Activated T-cell treated with anti-CD3 and anti-CD28 coated beads for 48 hours (primary cell): ENCODE measurements at places on chromosomes 1 and 21.

DNA sequence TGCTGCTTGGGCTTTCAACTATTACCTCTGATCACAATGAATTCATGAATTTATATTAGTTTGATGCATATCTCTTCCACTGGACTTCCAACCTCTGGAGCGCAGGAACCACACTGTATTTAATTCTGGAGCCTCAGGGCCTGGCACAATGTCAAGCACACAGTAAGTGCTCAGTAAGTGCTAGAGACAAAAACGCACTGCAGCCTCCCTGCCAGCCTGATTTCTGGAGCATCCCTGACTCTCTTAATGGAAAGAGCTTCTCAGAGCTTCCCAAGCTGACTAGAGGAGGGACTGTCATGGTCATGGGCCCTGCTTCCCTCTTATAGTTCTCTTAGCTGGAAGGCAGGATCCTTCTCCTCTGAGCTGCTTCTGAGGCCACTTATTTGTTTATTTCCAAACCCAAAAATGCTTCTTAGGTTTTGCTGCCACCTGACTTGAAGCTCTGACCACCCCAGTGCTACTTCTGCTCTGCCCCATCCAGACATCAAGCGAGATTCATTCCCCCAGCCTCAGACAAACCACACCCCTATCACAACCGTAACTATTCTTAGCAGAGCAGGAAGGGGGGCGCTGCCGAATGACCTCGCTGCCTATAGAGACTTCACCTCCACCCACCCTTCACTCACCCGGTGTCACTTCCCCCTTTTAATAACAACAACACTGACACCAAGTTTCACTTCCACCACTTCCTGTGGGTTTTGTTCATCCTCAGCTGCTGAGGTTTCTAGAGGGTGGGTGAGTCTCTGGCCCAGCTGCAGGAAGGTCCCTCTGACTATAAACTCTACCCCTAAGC, 33.6 kb downstream of the NUAK2 start:
- peak; percentile 65 for DNase-seq

DNA sequence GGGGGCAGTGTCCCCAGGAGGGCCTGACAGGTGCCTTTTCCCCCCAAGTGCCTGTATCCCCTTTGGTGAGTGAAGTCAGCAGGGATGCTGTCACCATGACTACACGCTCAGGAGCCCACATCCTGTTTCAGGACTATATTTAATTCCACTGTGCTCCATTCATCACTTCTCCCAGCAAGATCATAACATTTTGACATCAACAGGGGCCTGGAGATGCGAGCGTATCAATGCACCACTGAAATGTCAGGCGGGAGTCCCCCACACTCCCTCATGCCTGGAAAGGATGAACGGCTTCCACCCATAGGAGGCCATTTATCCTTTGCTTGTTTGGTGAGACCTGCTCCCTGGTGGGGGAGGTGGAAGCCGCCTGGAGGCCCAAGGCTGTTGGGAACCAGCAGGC, 119.1 kb downstream of the PTPRU start:
- no peak for DNase-seq

- DNase-seq = no peak
These were observed 50.1 kb upstream of the KCNJ15 start for GRCh38 chr21:38206646-38207045.

GRCh38 chr1:174726167-174726879, 273.4 kb upstream of the CACYBP start:
- no peak for DNase-seq

GRCh38 chr1:193516755-193517388, 330.5 kb upstream of the B3GALT2 start:
- DNase-seq = no peak

GRCh38 chr1:180939073-180939710, 26.5 kb downstream of the KIAA1614 start:
- no peak for DNase-seq

- peak; percentile 33 for DNase-seq
These were observed at the start of gene TSPAN2 for GRCh38 chr1:115089420-115090185. TSPAN2 (minus strand) TSS chr1:115089503; CDS start chr1:115089432, 71 bp downstream.

- DNase-seq = no peak
These were observed 16.0 kb upstream of the ZBTB8B start for GRCh38 chr1:32448773-32449456.

- no peak for DNase-seq
These were observed 36.8 kb upstream of the DUSP10 start for GRCh38 chr1:221778535-221779142.

DNA sequence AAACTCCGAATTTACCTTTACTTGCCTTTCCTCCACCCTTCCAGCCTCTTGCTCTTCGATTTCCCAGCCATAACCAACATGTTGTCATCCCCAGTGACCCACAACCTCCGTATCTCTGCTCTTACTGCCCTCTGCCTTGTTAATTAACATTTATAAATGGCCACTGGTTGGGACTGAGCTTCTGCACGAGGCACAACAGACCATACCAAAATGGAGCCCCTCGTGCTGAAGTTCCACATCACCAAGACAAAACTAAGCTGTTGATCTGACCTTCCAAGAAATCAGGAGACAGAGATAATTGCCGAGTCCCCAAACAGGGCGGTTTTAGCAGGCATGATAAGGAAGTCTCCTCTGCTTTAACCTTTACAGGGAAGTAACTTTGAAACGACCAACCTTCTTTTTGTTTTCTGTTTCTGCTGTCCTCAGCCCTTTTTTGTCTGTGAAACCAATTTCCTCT, 71.9 kb downstream of the NMNAT2 start:
- no peak for DNase-seq

DNA sequence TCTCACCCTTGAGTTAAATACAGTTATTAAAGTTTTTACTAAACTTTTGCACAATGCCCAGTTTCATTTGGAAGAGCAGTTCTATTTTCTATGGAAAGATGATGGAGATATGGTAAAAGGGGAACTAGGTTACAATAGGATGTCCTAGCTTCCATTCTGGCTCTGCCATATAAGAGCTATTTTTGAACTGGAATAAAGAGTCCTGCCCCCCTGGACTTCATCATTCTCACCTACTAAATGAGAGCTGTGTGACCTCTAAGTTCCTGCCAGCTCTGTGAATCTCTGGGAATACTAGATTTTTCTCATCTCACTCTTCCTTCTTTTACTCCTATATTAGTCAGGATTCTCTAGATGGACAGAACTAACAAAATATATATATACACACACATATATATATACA, 106.3 kb downstream of the PRRX1 start:
- DNase-seq = no peak

DNA sequence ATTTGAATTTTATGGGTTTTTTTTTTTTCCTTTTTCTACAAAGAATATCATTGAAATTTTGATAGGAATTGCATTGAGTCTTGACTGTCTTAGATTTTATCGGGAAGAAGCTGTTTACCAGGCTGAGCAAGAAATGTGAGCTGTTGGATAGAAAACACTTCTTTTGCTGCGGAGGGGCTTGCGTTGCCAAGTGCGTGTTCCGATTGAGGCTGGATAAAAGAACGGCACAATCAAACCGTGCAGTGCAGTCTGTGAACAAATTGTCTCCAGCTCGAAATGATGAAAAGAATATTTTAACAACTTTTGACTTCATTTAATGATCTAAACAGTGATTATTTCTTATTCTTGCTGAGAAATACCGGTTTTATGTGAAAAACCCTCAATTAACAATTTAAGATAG, 149.4 kb downstream of the RYR2 start:
- no peak for DNase-seq

- no peak for DNase-seq
These were observed 66.3 kb downstream of the ARHGEF10L start for GRCh38 chr1:17605582-17606344.

GRCh38 chr1:34164771-34165391, at the start of gene CSMD2:
CSMD2 (minus strand) TSS chr1:34165230; CDS start chr1:34165097, 133 bp downstream.
- DNase-seq = no peak

DNA sequence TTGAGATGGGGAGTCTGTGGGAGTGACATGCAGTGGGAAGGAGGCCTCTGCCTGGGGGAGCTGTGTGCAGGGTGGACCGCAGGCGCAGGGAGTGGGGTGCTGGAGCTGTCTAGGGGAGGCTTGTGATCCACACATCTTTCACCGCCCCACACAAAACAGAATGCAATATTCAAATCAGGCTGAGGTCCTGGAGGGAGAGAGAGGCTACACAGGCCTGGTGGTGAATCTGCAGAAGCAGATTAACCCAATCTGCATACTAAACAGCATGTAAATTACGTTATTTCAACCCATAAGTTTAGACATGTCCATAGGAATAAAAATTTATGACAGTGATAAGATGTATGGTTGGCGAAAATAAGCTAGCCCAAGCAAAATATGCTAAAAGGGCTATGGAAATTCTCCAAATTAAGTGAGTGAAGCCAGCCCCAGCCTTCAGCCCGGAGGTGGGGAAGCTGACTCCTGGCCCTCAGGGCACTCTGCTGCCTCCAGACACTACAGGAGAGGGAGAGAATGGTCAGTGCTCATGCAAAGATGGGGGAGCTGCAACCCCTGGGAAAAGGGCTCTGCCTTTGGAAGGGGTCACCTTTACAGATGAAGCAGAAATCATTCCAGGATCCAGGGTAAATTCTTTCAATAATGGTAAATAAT, 156.2 kb upstream of the CTTNBP2NL start:
- no peak for DNase-seq

DNA sequence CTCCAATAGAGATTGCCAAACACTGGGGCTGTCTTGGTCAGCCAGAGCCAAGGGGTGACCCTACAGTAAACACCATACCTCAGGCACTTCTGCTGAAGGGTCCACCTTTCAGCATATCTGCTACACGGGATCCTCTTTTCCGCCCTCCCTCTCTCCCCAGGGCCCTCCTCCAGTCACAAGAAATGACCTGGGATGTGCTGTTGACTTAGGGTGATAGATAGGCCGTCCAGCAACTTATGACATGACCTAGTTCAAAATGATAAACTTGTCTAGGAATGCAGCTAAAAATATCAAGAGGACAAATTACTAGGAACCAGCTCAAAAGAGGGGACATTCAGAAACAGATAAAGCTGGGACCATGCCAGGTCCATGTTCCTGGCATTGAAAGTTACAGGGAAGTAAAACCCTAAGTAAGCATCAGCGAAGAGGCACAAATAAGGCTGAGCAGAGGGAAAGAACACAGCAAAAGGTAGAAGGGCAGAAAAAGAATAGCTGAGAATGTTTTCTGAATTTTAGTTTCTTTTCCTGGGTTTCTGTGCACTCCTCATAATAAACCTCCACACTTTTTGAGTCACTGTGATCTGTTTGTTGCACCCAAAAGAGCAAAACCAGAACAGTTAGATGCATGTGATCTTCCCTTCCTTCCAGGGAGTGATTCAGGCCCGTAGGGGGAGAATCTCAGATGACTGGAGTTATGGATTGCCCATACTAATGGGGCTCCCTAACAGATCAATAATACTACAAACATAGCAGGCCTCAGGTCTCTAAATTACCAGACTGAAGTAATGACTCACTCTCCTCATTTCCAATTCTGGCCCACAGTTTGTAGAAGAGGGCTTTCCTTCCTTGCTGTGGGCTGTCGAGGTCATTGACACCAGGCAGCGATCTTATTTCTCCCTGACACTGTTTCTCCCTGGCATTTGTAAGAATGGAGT, 48.9 kb upstream of the F3 start:
- DNase-seq = no peak

DNA sequence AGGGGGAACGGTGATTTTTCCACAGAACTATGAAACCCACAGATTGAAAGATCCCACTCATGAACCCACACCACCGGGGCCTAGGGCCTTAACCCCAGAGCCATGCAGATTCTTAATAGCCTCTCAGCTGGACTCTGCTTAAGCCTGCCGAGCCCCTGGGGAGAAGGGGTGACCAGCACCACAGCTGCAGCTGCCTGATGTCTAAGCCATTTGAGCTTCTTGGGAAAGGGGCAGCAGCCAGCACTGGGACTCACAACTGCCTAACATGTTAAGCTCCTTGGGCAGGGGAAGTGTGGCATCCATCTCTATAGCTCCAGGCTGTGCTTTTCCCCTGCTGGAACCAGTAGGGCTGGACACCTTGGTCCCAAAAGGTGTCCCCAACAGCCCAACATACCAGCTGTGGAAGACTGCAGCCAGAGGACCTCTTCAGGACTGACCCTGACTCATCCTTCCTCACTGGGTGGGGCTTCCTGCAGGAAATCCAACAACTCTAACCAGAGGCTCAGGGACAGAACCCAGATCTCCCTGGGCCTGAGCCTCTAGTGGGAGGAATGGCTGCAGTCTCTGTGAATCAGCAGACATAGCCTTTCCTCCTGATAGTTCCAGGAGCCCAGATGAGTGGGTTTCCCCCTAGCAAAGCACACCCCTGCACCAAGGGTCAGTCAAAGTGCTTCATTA, 34.6 kb upstream of the FMO3 start:
- DNase-seq = no peak

- DNase-seq = no peak
These were observed 4.0 kb downstream of the CLIC4 start for GRCh38 chr1:24749252-24749651.

DNA sequence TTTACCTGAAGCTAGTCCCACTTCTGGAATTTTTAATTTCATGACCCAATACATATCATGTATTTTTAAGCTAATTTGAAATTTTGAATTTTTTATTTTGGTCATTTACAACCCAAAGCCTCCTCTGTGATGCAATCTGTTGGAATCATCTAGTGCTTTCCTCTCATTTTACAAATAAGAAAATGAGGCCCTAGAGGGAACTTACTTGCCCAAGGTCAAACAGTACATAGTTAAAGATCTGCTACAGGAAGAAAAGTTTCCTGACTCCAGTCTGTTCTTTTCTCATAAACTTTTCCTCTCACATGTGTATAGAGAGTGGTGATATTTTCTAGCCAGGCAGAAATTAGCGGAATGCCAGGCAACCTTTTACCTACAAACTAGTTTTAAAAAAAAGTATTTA, 59.3 kb upstream of the DPT start:
- DNase-seq = no peak

DNA sequence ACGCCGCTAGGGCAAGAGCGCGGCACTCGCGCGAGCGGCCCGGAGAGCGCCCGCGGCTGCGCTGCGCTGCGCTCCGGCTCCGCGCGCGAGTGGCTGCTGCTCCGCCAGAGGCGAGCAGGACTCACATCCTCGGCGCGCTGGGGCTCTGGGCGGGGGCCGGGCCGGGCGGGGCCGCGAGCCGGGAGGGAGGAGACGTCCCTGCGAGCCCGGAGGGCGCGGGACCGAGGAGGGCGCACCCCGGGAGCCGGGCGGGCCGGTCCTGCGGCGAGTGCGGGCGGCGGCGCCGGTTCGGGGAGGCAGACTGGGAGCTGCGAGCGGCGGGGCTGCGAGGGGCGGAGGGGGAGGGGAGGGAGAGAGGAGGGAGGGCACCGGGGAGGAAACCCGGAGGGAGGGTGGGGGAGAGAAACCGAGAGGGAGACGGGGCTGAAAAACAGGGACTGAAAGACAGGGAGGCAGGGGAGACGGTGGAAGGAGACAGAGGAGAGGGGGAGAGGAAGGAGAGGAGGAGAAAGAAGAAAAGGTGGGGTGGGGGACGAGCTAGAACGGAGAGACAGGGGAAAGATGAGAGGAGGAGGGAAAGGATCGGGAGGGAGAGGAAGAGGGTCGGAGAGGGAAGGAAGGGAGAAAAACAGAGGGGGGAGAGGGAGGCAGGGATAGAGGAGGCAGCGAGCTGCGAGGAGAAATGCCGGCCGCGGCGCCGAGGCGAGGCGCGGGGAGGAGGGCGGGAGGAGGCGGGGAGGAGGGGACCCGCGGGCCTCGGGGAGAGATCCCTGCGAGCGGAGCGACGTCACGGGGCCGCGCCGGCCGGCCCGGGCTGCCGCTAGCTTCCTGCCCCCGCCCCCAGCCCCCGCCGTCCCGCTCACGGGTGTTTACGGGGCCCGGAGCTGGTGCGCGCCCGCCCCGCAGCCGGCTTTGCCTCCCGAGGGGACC, at the start of gene CAMK2N1:
CAMK2N1 (minus strand) TSS at position 684 of the 930 bp plus-strand sequence. CDS start 831 bp downstream, outside the sequence.
- peak; percentile 41 for DNase-seq
